ENCODE measurements at places on chromosomes 6 and 20. TPM values are rescaled to one million over a fixed set of nuclear protein-coding genes. Genes with fewer than 3 reads are reported as not detected.

GGTLC1 gene
- not detected for total RNA-seq

TNFRSF6B gene
- total RNA-seq, result 0.27 TPM

DNA sequence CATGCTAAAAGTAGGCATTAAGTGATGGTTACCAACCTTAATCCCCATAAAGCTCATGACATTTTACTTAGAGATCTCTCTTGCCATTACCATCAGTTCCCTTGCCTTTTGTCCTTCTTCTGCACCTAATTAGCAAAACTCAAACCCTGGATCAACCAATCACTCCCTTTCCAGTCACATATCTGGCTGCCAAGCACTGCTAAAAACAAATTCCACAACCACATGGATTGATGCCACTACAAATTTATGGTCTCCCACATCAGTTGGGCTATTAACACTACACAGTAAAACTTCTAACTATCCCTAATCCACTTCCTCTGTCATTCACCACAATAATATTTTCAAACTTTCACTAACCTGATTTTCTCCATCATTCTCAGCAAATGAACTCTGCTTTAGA, 54.3 kb upstream of the RNF146 start:
- DNase-seq, result no peak

DNA sequence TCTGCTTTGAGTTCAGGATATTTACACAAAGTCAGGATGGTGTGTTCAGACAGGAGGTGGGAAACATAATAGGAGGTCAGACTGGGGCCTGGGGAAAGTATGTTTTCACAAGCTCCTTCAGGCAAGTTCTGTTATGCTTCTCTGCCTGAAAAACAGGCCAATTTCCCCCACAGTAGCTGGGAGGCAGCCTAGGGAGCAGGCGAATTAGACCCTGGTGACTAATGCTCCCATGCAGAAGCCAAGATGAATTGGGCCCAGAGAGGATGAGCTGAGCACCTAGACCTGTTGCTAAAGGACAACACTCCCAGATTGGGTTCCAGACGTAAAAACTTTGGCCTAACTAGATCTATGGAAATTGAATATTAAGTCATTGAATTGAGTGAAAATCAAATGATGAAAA, 142.2 kb upstream of the MAP3K7 start:
- no peak for DNase-seq

GRCh38 chr20:48635791-48636267, 192.0 kb downstream of the PREX1 start:
- DNase-seq, result peak; percentile 54

Data from left ventricle myocardium inferior (tissue), 1 donor.